ENCODE measurements at places on chromosomes 7 and 10. TPM values are rescaled to one million over a fixed set of nuclear protein-coding genes. Genes with fewer than 3 reads are reported as not detected.

C7orf57 gene
- not detected for total RNA-seq

SEM1 gene
- total RNA-seq, result 15.2 TPM

SLIT1 gene
- total RNA-seq, result not detected

DYNC1I1 gene
- 23.8 TPM for total RNA-seq

SPDYE5 gene
- not detected for total RNA-seq

EIF5AL1 gene
- 0.20 TPM for total RNA-seq

LRIT1 gene
- total RNA-seq, result 0.12 TPM

TMEM139 gene
- total RNA-seq, result 0.40 TPM

SAP25 gene
- total RNA-seq, result not detected

ST7 gene
- 25.2 TPM for total RNA-seq

PAX4 gene
- total RNA-seq, result not detected

MRPS24 gene
- 147 TPM for total RNA-seq

HTR7 gene
- total RNA-seq, result 0.19 TPM

- ATAC-seq, result no peak
Measured at GRCh38 chr7:31603046-31603445, 84.0 kb upstream of the PPP1R17 start.

GRCh38 chr7:30734497-30734896 is 17.4 kb upstream of the INMT start:
- no peak for ATAC-seq

- ATAC-seq, result peak; percentile 59
Measured at GRCh38 chr10:22251751-22252223, 34.0 kb upstream of the EBLN1 start.

DNA sequence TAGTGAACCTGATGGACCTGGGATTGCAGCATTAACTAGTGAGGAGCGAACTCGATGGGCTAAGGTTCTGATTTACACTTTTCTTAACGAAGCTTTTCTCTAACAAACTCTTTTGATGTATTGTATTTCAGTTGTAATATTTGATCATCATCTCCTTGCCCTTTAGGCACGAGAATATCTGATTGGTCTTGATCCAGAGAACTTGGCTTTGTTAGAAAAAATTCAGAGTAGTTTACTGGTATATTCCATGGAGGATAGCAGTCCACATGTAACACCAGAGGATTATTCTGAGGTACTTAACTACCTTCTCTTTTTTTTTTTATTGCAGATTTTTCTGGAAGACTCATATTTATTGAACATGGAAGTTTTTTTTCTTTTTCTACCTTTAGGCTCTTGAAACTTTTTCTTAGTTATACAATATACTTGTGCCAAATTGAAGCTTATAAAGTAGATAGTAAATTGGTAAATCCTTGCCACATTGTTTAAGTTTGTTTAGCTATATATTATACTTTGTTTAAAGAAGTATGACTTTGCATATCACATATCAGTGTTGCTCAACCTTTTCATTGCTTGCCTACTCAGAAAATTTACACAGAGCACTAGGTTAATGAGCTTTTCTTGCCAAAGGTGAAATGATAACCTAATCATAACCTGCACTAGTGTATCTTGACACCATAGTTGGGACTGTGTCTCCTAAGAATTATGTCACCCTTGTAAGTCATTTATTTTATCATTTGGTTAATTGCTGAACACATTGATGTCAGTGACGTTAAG is 30.4 kb downstream of the CROT start:
- no peak for ATAC-seq

DNA sequence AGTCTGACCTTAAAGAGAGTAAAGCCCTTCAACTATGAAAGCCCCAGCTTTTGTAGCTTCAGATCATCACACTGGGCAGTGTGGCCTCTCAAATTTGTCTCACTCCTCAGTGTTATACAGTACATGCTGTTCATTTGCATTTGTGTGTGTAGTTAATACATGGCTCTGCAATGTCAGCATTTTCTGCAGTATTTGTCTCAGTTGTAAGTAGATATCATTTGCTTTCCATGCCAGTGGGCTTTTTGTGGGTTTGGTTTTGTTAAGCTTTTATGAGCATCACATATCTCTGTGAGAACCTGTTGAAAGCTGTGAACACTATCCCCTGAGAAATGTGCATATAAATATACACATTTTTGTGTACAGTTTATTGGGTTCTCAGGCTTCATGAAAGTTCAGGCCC is 57.0 kb downstream of the ZNF277 start:
- no peak for ATAC-seq

- ATAC-seq, result no peak
Measured at GRCh38 chr7:91554883-91555282, 290.6 kb downstream of the FZD1 start.

- ATAC-seq, result peak; percentile 36
Measured at GRCh38 chr7:69757981-69758430, 159.7 kb downstream of the AUTS2 start.

GRCh38 chr7:131008840-131009711 is 275.1 kb upstream of the KLF14 start:
- ATAC-seq, result no peak

DNA sequence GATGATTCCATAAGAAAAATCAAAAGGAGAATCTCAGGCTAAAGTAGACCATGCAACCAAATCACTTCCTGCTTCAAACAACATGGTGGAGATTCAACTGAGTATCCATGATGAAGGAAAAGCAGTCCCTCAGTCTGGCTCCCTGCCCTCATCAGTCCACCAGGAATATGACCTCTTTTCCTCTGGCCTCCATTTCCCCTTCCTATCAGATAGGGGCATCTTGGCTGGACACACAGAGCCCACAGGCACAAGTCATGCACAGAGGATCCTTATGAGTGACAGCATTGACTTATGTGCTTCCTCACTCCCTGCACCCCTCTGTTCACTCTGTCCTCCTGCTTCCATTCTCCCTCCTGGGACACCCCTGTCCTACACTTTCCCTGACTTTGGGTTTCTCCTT is 16.8 kb downstream of the PIP start:
- ATAC-seq, result no peak

GRCh38 chr10:80561950-80562349 is 24.2 kb downstream of the SH2D4B start:
- no peak for ATAC-seq

- ATAC-seq, result no peak
Measured at GRCh38 chr10:32239769-32240168, 107.2 kb downstream of the EPC1 start.

Data from gastroesophageal sphincter (tissue), 4 donors.